ENCODE measurements at places on chromosomes 11 and 22.

DNA sequence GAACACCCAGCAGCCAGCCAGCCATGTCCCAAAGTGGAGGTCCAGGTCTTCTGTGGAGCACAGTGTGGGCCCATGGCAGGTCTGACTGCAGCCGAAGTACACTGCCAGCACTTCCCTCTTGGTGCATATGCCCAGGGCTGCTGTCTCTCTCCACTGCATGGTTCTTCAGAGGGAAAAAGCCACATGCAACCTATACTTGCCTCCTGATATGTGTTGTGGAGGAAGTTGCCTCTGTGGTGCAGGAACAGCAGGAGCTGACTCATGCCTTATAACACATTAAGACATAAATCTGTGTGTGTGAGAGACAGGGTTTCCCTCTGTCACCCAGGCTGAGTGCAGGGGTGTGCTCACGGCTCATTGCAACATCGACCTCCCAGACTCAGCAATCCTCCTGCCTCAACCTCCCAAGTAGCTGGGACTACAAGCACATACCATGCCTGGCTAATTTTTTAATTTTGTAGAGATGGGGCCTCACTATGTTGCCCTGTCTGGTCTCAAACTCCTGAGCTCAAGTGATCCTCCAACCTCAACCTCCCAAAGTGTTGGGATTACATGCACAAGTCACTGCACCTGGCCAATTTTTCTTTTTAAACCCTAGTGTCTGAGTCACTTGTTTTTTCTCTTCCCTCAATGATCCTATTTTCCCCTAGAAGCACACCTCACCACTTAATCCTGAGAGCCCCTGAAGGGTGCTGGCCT is 98.8 kb downstream of the MPPED2 start:
- no peak overlapping the region for H3K4me3 ChIP-seq
- no peak for DNase-seq
- H3K4me1 ChIP-seq = no peaks in the 10 kb centered on the region

DNA sequence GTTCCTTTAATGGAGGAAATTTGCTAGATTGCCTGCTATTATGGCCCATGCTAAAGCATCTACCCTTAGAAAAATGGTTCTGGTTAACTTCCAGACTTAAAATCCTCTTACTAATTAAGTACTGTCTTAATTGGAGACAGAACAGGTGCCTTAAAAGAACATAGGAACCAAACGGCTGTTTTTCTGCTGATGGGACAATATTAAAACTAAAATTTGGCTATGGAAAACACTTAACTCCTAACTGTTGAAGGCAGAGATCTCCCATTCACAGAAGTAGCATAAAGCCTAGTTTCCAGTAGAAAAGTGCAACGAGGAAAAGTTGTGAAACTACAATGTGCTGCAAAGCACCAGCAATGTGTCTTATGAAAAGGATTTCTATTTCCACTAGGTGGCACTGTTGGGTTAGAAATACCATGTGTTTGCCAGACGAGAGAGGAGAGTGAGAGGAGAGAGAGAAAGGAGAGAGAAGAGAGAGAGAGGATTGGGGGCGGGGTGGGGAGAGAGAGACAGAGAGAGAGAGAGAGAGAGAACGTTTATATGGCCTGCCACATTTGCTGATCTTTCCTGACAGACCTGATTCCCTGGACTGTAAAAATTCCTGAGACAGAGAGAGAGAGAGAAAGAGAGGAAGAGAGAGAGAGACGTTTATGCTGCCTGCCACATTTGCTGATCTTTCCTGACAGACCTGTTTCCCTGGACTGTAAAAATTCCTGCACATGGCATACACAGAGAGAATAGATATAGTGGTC is 51.5 kb downstream of the FAM181B start:
- H3K27me3 ChIP-seq = peaks cover 20% of the 10 kb centered on the region
- no peak overlapping the region for H3K27ac ChIP-seq
- no peak for DNase-seq
- peaks cover 4% of the 10 kb centered on the region for H3K4me1 ChIP-seq

DNA sequence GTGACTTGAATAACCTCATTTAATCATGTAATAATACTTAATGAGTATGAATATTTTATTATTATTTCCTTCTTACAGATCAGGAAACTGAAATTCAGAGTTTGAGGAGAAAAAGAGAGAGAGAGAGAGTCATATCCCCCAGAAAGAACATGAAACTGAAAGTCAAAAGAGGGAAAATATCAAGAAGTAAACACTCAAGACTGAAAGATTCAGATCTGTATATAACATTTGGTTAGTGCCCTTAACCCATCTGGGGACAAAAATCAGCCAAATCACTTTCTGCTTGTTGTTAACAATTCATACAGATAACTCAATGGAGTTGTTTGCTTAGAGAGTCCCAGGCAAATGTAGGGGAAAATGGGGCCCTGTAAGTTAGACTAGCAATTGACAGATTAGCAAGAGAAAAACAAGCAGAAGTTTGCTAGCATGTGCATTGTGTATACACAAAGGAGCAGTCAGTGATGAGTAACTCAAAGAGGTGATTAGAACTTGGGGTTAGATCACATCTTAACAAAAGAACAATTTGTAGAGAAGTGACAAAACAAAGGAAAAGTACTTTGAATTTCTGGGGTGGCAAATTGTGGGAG is 25.9 kb upstream of the MMP13 start:
- peaks cover 2% of the 10 kb centered on the region for H3K36me3 ChIP-seq
- no peak overlapping the region for H3K4me3 ChIP-seq
- peaks cover 18% of the 10 kb centered on the region for H3K27me3 ChIP-seq
- no peaks in the 10 kb centered on the region for H3K4me1 ChIP-seq

GRCh38 chr11:106186630-106187029 is 109.2 kb downstream of the AASDHPPT start:
- no peak overlapping the region for H3K27ac ChIP-seq
- DNase-seq = no peak
- H3K36me3 ChIP-seq = peaks cover 4% of the 10 kb centered on the region
- no peaks in the 10 kb centered on the region for H3K4me1 ChIP-seq
- no peak overlapping the region for H3K4me3 ChIP-seq

DNA sequence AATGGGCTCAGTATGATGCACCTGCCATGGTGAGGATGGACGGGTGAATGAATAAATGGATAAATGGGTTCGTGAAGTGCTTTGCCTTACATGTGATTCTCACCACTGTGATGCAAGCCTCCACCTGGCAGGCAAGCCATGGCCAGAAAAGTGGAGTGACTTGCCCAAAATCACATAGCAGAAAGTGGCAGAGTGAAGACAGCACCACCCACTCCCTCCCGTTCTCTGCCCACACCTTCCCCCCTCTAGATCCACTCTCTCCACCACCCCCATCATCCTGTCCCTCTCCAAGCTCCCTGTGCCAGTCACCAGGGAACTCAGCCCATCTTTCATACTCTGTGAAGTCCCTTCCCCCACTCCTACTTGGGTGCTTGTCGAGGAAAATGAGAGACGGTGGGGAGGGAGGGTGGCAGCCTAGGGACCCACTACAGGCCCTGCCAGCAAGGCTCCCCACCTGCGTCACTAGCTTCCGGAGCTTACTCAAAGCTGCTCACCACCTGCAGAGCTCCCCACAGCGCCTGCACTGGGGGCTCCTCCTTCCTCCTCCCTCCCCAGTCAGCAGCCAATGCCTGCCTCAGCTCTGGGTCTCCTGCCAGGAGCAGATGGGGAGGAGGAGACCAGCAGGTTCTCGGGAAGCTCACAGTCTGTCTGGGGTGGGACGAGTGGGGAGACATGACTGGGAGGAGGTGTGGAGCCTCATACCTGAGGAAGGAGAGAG is 82.3 kb downstream of the PDE2A start:
- peak overlapping the region; percentile 82 for H3K27ac ChIP-seq
- peak overlapping the region; percentile 49 for H3K4me3 ChIP-seq
- no peaks in the 10 kb centered on the region for H3K36me3 ChIP-seq
- peaks cover 23% of the 10 kb centered on the region for H3K4me1 ChIP-seq
- DNase-seq = peak; percentile 40
- peaks cover 89% of the 10 kb centered on the region for H3K27me3 ChIP-seq

DNA sequence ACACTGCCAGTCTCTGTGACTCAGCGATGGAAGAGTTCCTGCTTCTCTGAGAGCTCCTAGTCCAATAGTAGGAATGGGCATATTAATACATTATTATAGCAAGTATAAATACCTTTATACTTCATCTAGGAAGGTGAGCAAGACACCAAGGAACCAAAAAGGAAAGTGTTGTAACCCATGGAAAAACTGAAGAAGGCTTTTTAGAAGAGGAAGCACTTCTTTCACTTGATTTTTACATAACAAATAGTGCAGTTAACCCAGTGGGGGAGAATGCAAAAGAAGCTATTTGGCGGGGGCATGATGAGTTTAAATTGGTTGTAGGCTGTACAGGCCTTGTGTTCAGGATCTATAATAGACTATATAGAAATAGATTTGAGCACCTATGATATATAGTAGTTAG is 31.2 kb upstream of the C11orf87 start:
- no peak overlapping the region for H3K27ac ChIP-seq
- no peak overlapping the region for H3K4me3 ChIP-seq
- no peaks in the 10 kb centered on the region for H3K27me3 ChIP-seq

GRCh38 chr22:16936625-16937024 is 71.4 kb downstream of the GAB4 start:
- no peaks in the 10 kb centered on the region for H3K4me1 ChIP-seq
- H3K27me3 ChIP-seq = peaks cover 29% of the 10 kb centered on the region
- no peak overlapping the region for H3K4me3 ChIP-seq
- no peaks in the 10 kb centered on the region for H3K36me3 ChIP-seq

Measured in effector memory CD8-positive, alpha-beta T cell (primary cell).